ENCODE measurements at places on chromosomes 4 and X. TPM values are rescaled to one million over a fixed set of nuclear protein-coding genes. Genes with fewer than 3 reads are reported as not detected.

Gene CSAG2
- total RNA-seq: not detected

GRCh38 chr4:77994194-77994721, 62.9 kb upstream of the FRAS1 start:
- peak; percentile 78 for DNase-seq
- no peaks in the 10 kb centered on the region for H3K27me3 ChIP-seq
- H3K4me3 ChIP-seq: no peak overlapping the region
- no peak overlapping the region for H3K27ac ChIP-seq
- H3K4me1 ChIP-seq: peaks cover 6% of the 10 kb centered on the region
- no peaks in the 10 kb centered on the region for H3K36me3 ChIP-seq

DNA sequence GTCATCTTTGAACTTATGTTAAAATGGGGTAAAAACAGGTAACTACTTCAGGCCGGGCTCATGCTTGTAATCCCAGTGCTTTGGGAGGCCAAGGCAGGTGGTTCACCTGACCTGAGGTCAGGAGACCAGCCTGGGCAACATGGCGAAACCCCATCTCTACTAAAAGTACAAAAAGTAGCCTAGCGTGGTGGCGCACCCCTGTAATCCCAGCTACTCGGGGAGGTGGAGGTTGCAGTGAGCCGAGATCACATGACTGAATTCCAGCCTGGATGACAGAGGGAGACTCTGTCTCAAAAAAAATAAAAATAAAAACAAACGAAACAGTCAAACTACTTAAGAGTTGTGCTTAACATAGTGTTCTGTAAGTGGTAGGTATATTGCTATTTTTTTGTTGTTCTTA, 2.5 kb downstream of the DDX3X start:
- peaks cover 32% of the 10 kb centered on the region for H3K4me1 ChIP-seq
- peak overlapping the region; percentile 99 for H3K27ac ChIP-seq
- peak overlapping the region; percentile 80 for H3K4me3 ChIP-seq
- DNase-seq: no peak
- H3K27me3 ChIP-seq: no peaks in the 10 kb centered on the region
- H3K36me3 ChIP-seq: peaks cover 70% of the 10 kb centered on the region

DNA sequence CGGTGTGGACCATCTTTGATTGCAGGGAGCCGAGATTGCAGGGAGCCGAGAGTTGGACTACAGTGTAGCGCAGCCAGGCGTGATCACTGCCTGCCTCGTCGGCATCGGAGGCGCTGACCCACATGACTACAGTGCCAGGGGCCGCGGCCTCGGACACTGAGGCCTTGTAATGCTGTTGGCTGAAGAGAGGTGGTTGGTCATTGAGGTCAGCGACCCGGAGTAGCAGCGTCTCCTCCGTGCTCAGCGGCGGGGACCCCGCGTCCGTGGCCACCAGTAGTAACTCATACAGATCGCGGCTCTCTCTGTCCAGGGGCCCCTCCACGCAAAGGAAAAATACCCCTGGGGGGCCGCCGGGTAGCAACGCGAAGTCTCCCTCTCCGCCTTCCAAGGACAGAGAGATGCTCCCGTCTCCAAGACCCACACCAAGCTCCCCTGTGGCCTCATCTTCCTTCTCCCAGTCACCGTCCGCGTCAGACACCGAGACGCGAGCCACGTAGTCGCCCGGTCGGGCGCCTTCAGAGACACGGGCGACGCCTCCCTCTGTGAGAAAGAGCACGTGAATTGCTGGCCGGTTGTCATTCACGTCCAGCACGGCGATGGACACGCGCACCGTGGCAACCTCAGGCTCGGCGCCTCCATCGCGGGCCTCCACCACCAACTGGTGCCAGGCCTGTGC, 1.9 kb downstream of the DCHS2 start:
- peaks cover 6% of the 10 kb centered on the region for H3K4me1 ChIP-seq
- no peaks in the 10 kb centered on the region for H3K27me3 ChIP-seq
- no peak overlapping the region for H3K27ac ChIP-seq

GRCh38 chr4:83197555-83198235, 83.2 kb upstream of the PLAC8 start:
- no peaks in the 10 kb centered on the region for H3K27me3 ChIP-seq
- no peaks in the 10 kb centered on the region for H3K36me3 ChIP-seq
- no peaks in the 10 kb centered on the region for H3K4me1 ChIP-seq
- no peak for DNase-seq
- no peak overlapping the region for H3K4me3 ChIP-seq

Gene ZCCHC18
- not detected for total RNA-seq

Gene TRIML1
- not detected for total RNA-seq

- no peak overlapping the region for H3K4me3 ChIP-seq
- H3K27me3 ChIP-seq: no peaks in the 10 kb centered on the region
- no peak for DNase-seq
- H3K27ac ChIP-seq: no peak overlapping the region
Measured at GRCh38 chr4:67556436-67556835, 2.1 kb upstream of the STAP1 start.

Gene SPARCL1
- total RNA-seq: not detected

GRCh38 chr4:20520901-20521300, 179.4 kb upstream of the PACRGL start:
- peak; percentile 49 for DNase-seq
- no peaks in the 10 kb centered on the region for H3K27me3 ChIP-seq
- no peaks in the 10 kb centered on the region for H3K36me3 ChIP-seq
- H3K4me3 ChIP-seq: no peak overlapping the region
- H3K27ac ChIP-seq: no peak overlapping the region
- H3K4me1 ChIP-seq: peaks cover 7% of the 10 kb centered on the region

GRCh38 chr4:59570860-59571476, 1629.2 kb upstream of the ADGRL3 start:
- H3K27ac ChIP-seq: no peak overlapping the region
- H3K36me3 ChIP-seq: no peaks in the 10 kb centered on the region
- no peak for DNase-seq

GRCh38 chrX:30065226-30065625, 150.1 kb upstream of the MAGEB2 start:
- H3K4me1 ChIP-seq: no peaks in the 10 kb centered on the region
- no peaks in the 10 kb centered on the region for H3K36me3 ChIP-seq
- H3K27ac ChIP-seq: no peak overlapping the region

Gene IL1RAPL2
- total RNA-seq: 3.2 TPM

Gene KLHL34
- total RNA-seq: not detected

DNA sequence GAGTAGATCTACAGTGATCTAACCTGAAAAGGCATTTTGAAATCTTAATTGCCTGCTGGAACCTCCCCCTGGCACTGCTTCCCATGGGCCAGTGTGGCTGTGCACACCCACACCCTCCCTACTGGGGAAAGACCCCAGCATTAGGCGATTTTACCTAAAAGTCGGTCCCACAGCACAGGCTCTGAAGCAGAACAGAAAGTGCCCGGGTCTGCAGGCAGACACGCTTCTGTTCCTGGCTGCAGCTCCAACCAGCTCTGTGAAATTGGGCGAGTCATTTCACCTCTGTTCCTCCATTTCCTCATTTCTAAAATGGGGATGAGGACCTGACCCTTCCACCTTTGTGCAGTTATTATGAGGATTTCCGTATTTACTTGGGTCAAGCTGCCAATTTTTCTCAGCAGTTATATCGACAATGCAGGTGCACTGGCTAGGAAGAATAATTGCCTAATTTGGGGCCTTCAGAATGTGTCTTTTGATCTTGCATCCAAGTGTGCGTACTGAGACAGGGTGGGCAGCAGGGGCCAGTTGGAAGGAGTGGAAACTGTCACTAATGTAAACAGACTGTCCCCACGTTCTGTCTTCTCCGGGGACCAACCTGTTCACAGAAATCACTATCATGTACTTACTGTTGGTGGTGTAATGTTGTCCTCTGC, 7.1 kb downstream of the KLF3 start:
- H3K36me3 ChIP-seq: peaks cover 14% of the 10 kb centered on the region
- DNase-seq: no peak
- peak overlapping the region; percentile 2 for H3K4me3 ChIP-seq
- peak overlapping the region; percentile 81 for H3K27ac ChIP-seq

- no peaks in the 10 kb centered on the region for H3K27me3 ChIP-seq
- peaks cover 22% of the 10 kb centered on the region for H3K4me1 ChIP-seq
- H3K36me3 ChIP-seq: no peaks in the 10 kb centered on the region
- no peak overlapping the region for H3K4me3 ChIP-seq
Measured at GRCh38 chr4:96162636-96163035, 322.7 kb downstream of the PDHA2 start.
